Suprapubic skin (tissue), 4 donors: ENCODE measurements at places on chromosomes 6 and 20. TPM values are rescaled to one million over a fixed set of nuclear protein-coding genes. Genes with fewer than 3 reads are reported as not detected.
A peak's percentile ranks its signal among the peaks of the same experiment; 100 is the strongest.

- no peak overlapping the region for H3K27ac ChIP-seq
- H3K36me3 ChIP-seq: peaks cover 18% of the 10 kb centered on the region
- no peak for DNase-seq
- no peaks in the 10 kb centered on the region for H3K27me3 ChIP-seq
- no peak overlapping the region for H3K4me3 ChIP-seq
These were observed 68.8 kb upstream of the THEMIS start for GRCh38 chr6:127969701-127970100.

DNA sequence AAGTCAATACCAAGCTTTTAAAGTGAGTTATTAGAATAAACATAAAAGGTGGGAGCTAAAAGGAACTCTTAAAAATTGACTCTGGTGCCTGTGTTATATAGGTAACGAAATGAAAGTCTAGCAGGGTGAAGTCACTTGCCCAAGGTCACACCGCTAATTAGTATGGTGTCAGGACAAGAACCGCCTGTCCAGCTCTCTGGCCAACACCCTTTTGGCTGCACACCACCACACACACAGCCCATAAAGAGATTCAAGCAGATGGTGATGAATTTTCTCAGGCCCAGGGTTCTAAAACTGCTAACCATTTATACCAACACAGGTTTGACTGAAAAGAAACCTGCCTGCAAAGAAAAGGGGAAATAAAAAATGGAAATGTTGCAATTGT lies 20.2 kb downstream of the GFOD1 start:
- no peaks in the 10 kb centered on the region for H3K27me3 ChIP-seq
- peaks cover 47% of the 10 kb centered on the region for H3K4me1 ChIP-seq
- no peaks in the 10 kb centered on the region for H3K36me3 ChIP-seq
- no peak overlapping the region for H3K4me3 ChIP-seq

GRCh38 chr6:33118525-33119123 lies 42.8 kb downstream of the HLA-DPB1 start:
- no peak overlapping the region for H3K27ac ChIP-seq
- no peak for DNase-seq
- H3K4me3 ChIP-seq: no peak overlapping the region
- peaks cover 8% of the 10 kb centered on the region for H3K4me1 ChIP-seq
- peaks cover 31% of the 10 kb centered on the region for H3K27me3 ChIP-seq

- no peak overlapping the region for H3K4me3 ChIP-seq
- no peak for DNase-seq
- no peaks in the 10 kb centered on the region for H3K36me3 ChIP-seq
- no peaks in the 10 kb centered on the region for H3K4me1 ChIP-seq
These were observed 217.7 kb upstream of the RIN2 start for GRCh38 chr20:19540392-19540791.

- H3K27me3 ChIP-seq: no peaks in the 10 kb centered on the region
- H3K4me1 ChIP-seq: no peaks in the 10 kb centered on the region
- H3K27ac ChIP-seq: no peak overlapping the region
These were observed 49.4 kb upstream of the MCM9 start for GRCh38 chr6:118984342-118984741.

DNA sequence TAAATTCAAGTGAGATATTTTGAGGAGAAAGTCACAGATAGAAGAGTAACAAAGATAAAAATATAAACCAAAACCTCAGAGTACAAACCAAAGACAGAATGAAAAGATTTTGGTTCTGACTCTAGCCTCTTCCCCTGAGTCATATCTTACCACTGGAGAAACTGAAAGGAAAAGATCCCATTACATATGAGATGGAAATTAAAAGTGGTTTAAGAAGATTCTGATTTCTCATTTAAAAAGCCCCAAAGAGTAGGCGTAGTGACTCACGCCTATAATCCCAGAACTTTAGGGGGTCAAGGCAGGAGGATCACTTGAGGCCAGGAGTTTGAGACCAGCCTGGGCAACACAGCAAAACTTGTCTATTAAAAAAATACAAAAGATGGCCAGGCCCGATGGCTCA lies 30.6 kb downstream of the SPINT4 start:
- H3K4me3 ChIP-seq: no peak overlapping the region
- H3K27ac ChIP-seq: no peak overlapping the region
- no peak for DNase-seq
- no peaks in the 10 kb centered on the region for H3K27me3 ChIP-seq

- no peak for DNase-seq
- peak overlapping the region; percentile 68 for H3K27ac ChIP-seq
- peaks cover 18% of the 10 kb centered on the region for H3K4me1 ChIP-seq
These were observed 38.1 kb downstream of the BICRAL start for GRCh38 chr6:42819803-42820511.

The IRF4 gene
- 17.3 TPM for total RNA-seq

The ETV7 gene
- total RNA-seq: 13.0 TPM

GRCh38 chr6:151493804-151494234 lies at the start of gene CCDC170:
Gene CCDC170 (plus strand): TSS chr6:151494017. CDS start chr6:151494129, 112 bp downstream.
- H3K36me3 ChIP-seq: no peaks in the 10 kb centered on the region
- peaks cover 21% of the 10 kb centered on the region for H3K4me1 ChIP-seq
- H3K27me3 ChIP-seq: no peaks in the 10 kb centered on the region
- peak within 1 kb of the TSS; percentile 68 for H3K4me3 ChIP-seq

The BANF2 gene
- not detected for total RNA-seq

The ACAT2 gene
- total RNA-seq: 14.5 TPM

The DACT2 gene
- total RNA-seq: 12.6 TPM

- H3K4me3 ChIP-seq: no peak overlapping the region
- no peaks in the 10 kb centered on the region for H3K27me3 ChIP-seq
- no peak overlapping the region for H3K27ac ChIP-seq
- H3K4me1 ChIP-seq: no peaks in the 10 kb centered on the region
- no peaks in the 10 kb centered on the region for H3K36me3 ChIP-seq
These were observed 582.4 kb downstream of the PHF3 start for GRCh38 chr6:64217721-64218620.

The ARHGAP40 gene
- 113 TPM for total RNA-seq

The TMEM217 gene
- total RNA-seq: not detected

- peak overlapping the region; percentile 95 for H3K4me3 ChIP-seq
- no peak for DNase-seq
- peak overlapping the region; percentile 72 for H3K27ac ChIP-seq
- no peaks in the 10 kb centered on the region for H3K27me3 ChIP-seq
- H3K36me3 ChIP-seq: no peaks in the 10 kb centered on the region
These were observed 3.1 kb downstream of the NCOA7 start for GRCh38 chr6:125793863-125794262.

GRCh38 chr20:38671186-38671585 lies 53.1 kb upstream of the SLC32A1 start:
- no peak overlapping the region for H3K27ac ChIP-seq
- peaks cover 84% of the 10 kb centered on the region for H3K27me3 ChIP-seq
- H3K4me3 ChIP-seq: no peak overlapping the region
- no peaks in the 10 kb centered on the region for H3K36me3 ChIP-seq
- H3K4me1 ChIP-seq: peaks cover 13% of the 10 kb centered on the region
- DNase-seq: no peak

GRCh38 chr20:51195419-51195901 lies 172.6 kb upstream of the KCNG1 start:
- H3K4me1 ChIP-seq: no peaks in the 10 kb centered on the region
- H3K4me3 ChIP-seq: no peak overlapping the region
- H3K27me3 ChIP-seq: peaks cover 17% of the 10 kb centered on the region
- no peak overlapping the region for H3K27ac ChIP-seq
- DNase-seq: no peak
- no peaks in the 10 kb centered on the region for H3K36me3 ChIP-seq

GRCh38 chr6:82584194-82584695 lies 220.6 kb downstream of the TPBG start:
- no peaks in the 10 kb centered on the region for H3K36me3 ChIP-seq
- DNase-seq: no peak
- H3K27ac ChIP-seq: no peak overlapping the region

DNA sequence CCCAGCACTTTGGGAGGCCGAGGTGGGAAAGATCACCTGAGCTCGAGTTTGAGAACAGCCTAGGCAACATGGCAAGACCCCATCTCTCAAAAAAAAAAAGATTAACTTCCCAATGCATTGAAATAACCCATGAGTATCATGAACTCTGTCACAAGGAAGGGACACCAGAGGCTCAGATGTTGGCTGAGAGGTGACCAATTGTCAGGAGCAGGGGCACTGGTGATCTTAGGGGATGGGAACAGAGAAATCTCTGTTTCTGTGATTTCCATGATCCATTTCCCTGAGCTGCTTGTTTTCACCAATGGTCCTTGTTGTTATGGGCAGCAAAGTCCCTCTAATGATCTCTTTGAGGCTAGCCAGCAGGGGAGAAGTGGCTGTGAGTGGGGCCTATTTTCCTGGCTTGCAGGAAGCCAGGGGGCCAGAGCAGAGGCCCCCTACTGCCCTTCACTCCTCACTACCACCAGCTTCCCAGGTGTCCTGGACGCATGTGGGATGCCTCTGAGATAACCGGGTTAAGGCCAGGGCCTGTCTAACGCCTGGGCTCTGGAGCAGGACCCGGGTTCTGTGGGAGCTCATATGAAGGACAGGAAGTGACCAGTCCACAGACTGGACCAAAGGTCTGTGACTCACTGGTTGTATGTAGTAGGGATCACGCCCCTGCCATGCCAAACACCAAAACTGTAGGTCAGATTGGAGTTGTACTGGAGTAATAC lies 54.4 kb downstream of the PCNA start:
- no peaks in the 10 kb centered on the region for H3K36me3 ChIP-seq
- H3K27ac ChIP-seq: peak overlapping the region; percentile 41
- H3K4me1 ChIP-seq: no peaks in the 10 kb centered on the region

The SIRPB1 gene
- total RNA-seq: 0.38 TPM
